ENCODE measurements at places on chromosomes 3 and 15.
A peak's percentile ranks its signal among the peaks of the same experiment; 100 is the strongest.

DNA sequence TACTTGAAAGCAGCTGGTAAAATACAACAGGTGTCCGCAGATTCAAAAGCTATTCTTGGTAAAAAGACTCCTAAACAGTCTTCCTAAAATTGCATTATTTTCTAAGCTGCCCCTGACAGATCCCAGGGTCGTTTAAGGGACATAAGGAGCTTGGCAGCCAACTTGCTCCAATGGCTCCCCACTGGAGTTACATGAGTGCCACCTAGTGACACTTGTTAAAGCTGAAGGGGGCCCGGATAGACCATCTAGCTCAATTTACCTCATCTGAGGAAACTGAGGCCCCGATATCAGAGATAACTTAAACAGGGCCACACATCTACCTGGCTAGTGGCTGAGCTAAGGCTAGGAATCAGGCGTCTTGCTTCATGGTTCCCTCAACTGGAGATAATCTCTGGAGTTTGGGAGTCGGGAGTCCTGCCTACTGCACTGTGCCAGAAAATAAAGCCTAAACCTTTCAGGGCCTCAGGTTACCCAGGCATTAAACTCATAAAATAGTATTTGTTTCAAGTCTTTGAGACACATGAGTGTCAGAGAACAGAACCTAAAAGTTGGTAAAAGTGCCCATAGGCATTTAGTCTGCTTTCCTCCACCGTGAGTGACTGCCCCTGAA, 6.5 kb upstream of the TBC1D23 start:
- DNase-seq, result no peak

- no peak for DNase-seq
Observed at GRCh38 chr15:100078511-100079220, 263.1 kb downstream of the ADAMTS17 start.

DNA sequence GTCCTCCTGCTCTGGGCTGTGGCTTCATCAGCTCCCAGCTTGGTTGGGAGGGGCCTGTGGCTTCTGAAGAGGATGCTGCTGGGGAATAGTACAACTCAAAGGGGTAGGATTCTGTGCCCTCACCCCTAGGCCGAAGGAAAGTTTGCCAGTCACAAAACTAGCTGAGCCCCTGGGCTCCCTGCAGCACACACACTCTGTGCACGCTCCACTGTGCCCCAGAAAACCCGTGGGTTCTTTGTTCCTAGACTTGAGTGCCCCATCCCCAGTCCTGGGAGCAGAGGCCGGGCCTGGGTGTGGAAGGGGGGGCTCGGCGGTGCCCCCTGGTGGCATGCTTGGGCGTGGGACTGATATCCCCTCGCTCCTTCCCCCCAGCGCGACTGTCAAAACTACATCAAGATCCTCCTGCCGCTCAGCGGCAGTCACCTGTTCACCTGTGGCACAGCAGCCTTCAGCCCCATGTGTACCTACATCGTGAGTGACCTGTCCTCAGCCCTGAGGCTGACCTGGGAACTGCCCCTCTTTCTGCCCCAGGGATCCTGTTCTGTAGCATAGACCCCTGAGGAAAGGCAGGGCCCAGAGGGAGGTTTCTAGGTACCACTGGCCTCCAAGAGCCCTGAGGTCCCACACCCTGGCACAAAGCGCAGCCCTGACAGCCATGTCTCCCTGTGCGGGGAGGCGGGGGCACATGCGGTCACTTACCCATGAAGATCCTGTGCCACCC, 14.2 kb downstream of the CIB1 start:
- no peak for DNase-seq

DNA sequence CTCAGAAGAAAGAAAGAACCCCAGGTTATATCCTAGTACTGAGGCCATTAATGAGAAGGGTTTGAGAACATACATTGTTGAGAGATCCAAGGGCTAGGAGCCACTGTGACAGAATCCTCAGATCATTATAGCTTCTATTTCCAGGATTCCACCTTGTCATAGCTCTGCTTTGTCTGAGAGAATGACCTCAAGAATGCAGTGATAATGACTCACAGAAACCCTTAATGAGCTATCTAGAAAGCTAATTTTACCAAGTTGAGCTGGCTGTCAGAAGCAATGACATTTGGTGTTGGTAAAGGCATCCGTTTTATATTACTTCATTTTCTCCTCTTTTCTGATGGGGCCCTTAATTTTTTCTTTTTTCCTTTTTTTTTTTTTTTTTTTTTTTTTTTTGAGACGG, 10.9 kb downstream of the TRIP4 start:
- no peak for DNase-seq

GRCh38 chr15:92323525-92323924, 70.2 kb upstream of the ST8SIA2 start:
- DNase-seq, result no peak

GRCh38 chr3:101709126-101709525, 15.3 kb upstream of the CEP97 start:
- DNase-seq, result no peak

DNA sequence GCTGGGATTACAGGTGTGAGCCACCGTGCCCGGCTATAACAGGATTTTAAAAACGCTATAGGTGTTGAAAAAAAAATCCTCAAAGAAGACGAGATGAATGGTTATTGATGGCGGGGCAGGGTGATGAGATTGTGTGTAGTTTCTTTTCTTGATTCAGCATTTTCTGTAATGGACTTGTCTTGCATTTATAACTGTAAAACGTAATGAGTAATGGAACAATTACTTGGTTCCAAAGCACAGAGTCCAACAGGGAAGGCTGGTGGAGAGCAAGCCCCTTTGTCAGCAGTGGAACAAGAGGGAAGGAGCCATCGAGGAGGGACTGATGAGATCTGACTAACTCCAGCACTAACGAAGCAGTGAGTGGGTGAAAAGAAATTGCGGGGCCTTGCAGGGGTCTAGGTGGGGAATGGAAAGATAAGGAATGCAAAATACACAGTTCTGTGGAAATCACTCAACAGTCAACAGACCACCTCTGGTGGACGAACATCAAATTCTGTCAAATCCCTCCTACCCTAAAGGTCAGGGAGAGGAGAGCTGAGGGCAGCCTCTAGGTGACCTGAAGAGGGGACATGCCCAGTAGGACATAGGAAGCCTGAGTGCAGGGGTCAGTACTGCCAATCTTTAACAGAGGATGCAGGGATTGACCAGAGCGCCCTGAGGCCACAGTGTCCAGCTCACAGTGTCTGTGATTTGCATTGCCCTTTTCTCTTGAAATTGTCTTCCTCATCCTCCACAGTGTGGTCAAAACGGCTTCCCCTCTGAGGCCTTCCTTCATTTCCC, 23.1 kb upstream of the CDCP1 start:
- DNase-seq, result no peak

- no peak for DNase-seq
Observed at GRCh38 chr3:156749244-156749643, 74.9 kb downstream of the TIPARP start.

GRCh38 chr3:40911928-40912327, 287.4 kb upstream of the CTNNB1 start:
- DNase-seq, result no peak

DNA sequence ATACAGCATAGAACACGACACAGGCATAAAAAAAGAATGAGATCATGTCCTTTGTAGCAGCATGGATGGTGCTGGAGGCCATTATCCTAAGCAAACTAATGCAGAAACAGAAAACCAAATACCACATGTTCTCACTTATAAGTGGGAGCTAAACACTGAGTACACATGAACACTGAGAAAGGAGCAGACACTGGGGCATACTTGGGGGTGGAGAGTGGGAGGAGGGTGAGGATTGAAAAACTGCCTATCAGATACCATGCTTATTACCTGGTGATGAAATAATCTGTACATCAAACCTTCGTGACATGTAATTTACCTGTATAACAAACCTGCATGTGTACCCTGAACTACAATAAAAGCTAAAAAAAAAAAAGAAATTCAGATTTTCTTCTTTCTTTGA, 100.4 kb downstream of the PPM1L start:
- no peak for DNase-seq

DNA sequence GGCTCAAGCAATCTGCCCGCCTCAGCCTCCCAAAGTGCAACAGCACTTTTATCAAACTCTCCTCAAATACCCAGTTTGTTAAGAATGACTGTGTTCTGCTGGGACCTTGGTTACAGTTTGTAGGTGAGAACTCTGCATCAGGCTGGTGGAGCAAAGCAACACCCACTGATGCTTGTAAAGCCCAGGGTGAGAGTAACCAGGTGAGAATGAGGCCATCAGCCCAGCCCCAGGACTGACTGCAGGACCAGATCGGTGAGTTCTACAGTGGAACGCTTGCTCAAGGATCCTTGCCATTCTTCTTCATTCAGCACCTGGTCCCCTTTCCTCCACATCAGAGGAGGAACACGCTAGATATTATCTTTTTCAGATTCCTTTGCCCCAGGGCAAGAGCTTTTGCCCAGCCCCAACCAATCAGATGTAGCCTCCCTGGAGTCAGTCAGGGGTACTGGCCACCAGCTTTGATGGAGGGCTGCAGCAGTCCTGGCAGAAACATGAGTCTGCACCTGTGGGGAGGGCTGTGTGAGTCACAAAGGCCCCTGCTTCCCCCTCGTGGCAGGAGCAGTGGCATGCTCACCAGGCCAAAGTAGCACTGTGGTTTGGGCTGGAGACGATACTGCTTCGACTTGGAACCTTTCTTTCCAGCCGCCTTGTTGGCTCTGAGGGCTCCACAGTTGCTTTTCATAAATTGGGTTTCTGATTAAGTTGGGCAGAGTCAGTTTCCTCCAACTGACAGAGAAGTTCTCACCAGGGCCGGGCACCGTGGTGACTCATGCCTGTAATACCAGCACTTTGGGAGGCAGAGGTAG, 3.5 kb upstream of the SHISA5 start:
- DNase-seq, result no peak

DNA sequence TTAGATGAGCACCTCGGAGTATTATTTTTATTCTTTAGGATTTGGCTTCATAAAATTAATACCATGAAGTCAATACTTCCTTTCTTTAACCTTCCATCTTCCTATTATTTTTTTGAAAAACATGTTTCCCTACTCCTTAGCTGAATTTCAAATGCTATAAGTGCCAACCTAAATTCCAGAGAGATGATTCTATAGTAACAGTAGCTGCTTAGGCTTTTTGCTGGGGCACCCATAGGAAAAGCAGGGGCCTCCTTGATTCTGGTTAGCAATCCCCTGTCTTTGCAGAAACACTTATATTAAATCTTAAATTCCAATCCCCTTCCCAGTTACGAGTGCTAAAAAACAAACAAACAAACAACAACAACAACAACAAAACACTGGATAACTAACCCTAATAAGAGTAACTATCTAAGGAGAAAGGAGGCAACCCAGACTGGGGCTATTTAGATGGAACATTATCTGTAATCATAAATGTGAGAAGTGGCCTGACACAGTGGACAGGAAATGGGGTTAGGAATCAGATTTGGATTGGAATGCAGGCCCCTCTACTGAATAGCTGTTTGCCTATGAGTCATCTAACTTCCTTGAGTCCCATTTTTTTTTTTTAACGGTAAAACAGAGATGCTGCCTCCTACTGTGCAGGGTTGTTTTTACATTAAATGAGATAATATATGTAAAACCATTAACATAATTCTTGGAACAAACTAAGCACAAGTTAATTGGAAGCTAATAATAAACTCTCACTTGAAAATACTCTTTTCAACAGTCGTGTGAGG, 148.1 kb downstream of the WDR72 start:
- no peak for DNase-seq

- no peak for DNase-seq
Observed at GRCh38 chr3:111715911-111716523, 120.9 kb upstream of the ZBED2 start.

DNA sequence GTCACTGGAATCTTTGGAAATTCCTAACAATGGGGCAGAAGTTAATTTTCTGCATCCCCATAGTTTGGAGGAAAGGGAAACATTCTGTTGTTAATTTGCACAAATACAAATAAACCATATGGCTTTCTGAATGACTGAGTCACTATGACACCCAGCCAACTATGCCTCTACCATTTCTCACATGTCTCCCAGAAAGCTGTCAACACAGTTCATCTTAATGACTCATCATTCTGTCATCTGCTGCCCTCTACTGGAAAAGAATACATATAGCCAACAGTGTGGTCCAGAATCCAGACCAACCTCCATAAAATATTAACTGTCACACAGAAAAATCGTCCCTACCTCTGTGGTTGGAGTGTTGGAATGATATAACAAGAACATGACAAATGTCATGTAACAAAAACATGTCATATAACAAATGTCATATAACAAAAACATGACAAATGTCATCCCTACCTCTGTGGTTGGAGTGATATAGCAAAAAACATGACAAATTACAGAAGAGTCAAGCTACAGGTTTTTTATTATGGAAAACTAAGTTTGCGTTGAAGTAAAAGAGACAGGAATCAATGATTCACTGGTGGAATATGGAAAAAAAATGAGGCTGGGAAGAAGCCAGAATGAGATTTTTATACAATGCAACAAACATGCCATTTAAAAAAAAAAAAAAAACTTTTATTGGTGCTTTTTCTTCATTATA, 47.7 kb upstream of the GYG1 start:
- DNase-seq, result peak; percentile 80

DNA sequence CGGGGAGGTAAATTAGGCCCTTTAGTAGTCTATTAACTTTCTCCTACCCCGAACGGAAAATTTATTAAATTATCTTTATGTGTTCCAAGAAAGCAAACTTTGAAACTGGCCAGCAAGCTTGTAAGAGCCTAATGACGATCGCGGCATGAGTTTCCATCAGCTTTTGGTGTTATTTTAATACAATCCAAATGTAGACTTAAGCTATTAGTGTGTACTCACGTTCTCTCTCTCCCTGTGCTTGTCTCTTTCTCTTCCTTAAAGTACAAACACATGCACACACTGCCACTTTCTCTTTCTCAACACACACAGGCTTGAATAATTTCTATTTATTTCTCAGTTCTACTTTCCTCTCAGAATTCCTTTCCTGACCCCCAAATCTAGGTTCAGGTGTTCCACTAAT, 108.8 kb upstream of the MME start:
- no peak for DNase-seq

DNA sequence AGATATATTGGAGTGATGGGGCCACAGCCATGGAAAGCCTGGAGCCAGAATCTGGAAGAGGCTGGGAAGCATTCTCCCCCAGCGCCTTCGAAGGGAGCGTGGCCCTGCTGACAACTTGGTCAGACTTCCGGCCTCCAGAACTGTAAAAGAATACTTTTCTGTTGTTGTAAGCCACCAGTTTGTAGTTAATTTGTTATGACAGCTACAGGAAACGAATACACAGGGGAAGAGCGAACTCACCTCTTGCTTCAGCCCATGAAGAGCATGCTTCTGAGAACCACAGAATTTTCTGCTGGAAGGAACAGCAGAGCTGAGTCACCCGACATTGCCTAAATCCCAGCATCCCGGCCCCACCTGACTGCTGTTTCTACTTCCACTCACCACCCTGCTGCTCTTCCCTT, 501.7 kb downstream of the SHQ1 start:
- peak; percentile 97 for DNase-seq

DNA sequence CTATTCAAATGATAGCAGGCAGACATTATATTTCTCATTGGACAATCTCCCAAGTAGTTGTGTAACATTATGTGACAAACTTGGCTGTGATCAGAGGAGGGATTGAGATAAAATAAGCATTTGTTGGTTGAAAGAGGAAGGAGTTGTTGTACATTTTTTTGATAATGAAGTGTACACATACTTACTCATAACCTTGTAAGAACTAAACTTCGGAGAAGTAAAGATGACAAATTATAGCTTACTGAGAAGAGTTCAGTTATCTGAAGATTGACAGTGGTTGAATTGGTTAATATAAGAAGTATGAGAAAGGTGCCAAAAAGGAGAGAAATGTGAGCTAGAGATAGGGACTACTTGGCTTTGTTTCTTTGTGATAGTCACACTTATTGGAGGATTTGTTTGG, 32.6 kb downstream of the STT3B start:
- no peak for DNase-seq

GRCh38 chr3:49671291-49672288, 2.6 kb upstream of the APEH start:
- DNase-seq, result peak; percentile 28
